ENCODE measurements at places on chromosomes 16 and 17. TPM values are rescaled to one million over a fixed set of nuclear protein-coding genes. Genes with fewer than 3 reads are reported as not detected.

The NPIPB2 gene
- total RNA-seq = 15.0 TPM

The CACNG1 gene
- not detected for total RNA-seq

The NRN1L gene
- 7.3 TPM for total RNA-seq

The MFAP4 gene
- 17.4 TPM for total RNA-seq

The KRTAP4-9 gene
- total RNA-seq = not detected

The RANGRF gene
- total RNA-seq = 33.3 TPM

The ARL5C gene
- total RNA-seq = not detected

The CA5A gene
- total RNA-seq = not detected

All from endodermal cell (in vitro differentiated cells).